Bone marrow (tissue), 2 donors: ENCODE measurements at places on chromosomes 7 and 10.

DNA sequence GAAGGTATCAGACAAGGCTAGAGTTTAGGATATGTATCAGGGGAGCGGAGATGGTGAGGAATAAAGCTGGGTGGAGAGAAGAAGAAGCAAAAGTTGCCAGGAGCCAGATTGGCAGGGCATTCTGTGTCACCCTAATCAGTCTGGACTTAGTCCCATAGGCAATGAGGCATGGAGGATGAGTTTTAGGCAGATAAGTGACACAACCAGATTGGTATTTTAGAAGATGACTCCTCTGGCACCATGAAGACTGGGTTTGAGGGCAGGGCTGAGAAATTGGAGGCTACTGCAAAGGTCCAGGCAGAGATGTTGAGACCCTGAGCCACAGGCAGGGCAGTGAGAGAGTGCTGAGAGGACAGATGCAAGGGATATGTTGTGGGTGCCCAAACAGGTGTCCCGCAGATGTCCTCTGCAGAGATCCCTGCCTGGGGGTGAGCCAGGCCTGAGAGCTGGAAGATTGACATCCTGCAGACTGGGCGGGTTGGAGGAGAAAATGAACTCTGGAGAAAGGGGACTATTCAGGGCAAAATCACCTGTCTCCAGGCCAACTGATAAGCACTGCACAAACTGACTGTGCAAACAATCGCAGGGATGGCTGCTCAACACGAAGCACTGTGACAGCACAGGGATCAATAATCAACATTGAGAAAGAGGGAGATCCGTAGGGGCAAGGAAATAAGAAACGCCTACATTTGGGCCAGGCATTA is 11.9 kb upstream of the HABP2 start:
- DNase-seq: no peak

- DNase-seq: no peak
These were observed 142.7 kb upstream of the STEAP4 start for GRCh38 chr7:88449410-88449809.

DNA sequence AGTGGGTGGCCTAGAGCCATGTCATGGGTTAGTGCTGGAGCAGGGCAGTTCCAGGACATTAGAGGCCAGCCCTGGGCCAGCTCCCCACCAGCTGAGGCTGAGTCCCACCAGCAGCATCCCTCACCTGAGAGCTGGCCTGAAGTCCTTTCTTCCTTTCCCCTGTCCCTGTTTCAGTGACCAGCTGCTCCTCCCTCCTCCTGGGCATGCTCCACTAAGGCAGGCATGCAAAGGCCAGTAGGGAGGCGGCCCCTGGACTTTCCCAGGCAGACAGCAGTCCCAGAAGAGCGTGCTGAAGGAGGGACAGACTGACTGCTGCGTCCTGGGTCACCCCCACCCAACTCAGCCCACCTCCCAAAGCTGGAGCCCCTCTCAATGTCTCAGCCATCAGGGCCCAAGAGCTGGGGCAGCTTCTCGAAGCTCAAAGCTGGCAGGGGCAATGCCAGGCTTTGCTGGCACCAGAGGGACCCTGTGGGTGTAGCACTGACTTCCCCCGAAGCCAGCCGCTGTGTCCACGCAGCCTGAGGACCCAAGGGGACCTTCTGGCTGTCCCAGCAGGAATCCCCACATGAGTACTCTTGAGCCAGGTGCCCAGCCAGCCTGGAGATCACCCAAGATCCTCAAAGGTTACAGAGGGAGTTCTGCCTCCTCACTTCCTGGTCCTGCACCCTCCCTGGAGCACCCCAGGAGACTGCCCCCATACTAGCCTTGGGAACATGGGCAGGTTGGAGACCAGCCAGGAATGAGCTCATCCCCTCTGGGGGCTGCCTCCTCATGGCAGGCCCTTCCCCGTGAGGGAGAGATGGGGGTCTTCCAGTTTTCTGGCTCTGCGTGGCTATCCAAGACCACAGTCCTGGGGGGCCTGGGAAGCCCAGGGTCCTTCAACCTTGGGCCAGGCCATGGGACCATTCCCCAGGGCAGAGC is 35.2 kb upstream of the RET start:
- no peak for DNase-seq

DNA sequence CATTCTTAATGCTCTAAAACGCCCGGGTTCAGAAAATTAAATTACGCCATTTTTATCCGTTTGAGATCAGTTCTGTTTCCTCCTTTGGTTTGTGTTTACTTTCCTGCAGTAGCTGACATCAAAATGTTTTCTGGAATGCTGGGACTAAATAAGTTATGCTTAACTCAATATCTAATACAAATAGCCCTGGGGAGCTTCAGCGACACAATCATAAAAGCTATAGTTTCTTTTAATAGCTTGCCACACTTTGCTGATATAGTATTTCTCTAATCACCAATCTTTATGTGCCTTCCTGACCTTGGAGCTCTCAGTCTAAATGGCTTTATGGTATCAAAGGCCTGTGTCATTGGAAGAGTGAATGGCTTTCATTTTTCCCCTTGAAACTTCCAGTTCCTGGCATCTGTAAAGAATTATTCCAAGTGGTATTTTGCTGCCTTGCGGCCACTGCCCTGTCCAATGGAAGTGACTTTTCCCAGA is 202.7 kb downstream of the HDAC9 start:
- no peak for DNase-seq

DNA sequence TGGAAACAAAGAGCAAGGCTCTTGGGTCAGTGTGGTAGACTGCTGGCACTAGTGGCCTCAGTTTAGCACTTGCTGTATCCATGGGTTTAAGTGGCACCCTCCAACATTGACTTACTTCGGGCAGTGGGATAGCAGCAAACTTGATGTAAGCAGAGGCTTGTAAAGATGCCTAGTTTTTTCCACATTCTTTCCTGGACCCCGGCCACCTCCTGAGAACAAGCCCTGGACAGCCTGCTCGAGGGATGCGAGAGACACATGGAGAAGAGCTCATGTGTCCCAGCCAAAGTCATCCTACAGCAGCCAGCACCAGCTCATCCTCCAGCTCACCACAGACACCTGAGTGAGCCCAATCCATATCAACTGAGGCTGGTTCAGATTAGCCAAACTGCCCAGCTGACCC is 142.7 kb upstream of the PCBD1 start:
- no peak for DNase-seq

DNA sequence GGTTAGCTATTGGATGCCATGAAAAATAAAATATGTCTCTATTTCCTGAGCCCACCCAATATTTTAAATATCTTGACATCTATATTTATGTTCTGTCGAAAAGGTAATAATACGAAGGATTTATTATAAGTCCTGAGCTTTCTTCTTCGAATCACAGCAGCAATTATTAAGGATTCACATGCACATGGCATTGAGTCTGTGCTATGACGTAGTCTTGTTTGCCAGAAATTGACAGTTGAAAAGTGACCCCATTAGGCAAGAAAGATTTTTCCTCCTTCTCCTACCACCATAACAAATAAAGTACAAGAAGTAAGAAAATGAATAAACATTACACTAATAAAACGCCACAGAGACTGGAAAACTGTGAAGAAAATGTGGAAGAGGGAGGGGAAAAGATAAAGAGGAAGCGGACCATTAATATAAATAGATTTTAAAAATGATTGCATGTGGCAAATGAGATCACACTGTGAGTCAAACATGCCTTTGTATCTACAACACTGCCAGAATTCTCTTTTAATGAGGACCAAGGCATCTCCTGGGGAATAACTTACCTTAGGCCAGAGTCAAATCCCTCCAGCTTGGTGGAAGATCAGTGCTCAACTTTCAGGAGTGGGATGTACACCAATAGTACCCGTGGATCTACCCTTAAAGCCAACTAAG is 21.6 kb downstream of the FZD1 start:
- DNase-seq: no peak

DNA sequence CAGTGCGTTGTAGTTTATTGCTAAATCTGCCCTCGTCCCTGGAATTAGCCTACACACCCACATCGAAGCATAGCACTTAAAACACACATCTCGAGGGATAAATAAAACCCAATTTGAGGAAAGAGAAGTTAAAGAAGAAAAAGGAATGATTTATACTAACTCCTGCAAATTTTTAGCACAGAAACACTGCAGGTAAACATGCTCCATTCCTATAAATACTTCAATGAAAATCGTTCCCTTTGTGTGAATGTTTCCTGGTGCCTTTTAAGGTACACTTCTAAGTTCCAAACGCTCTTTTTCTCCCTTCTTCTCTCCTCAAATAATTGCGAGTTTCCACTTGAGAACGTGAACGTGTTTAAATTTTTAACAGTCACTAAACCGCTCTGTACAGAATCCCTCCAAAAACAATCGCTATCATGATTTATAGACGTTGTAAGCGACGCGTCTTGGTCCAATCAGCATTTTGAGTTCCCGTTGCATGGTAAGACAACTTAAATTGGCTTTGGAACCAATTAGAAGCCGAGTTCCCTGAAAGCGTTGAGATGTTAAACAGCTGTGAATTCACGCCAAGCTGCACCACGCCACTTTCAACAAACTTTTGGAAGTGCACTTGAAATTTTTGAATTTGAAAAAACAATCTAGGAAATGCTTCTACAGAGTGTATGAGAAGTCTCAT is 12.5 kb upstream of the EBLN1 start:
- peak; percentile 80 for DNase-seq

DNA sequence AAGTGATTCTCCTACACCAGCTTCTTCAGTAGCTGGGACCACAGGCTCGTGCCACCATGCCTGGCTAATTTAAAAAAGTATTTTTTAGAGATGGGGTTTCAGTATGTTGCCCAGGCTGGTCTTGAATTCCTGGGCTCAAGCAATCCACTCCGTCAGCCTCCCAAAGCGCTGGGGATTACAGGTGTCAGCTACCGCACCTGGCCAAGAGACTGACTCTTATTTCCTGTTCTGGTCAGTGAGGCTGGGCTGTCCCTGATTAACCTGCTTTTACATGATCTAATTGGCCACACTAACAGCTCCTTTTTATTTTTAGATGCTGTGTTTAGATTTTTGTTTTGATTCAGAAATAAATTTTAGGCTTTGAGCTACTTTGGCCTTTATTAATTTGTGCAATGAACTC is 203.9 kb downstream of the NXPH1 start:
- no peak for DNase-seq

GRCh38 chr7:17302575-17303142 is 4.2 kb downstream of the AHR start:
- no peak for DNase-seq

GRCh38 chr10:46223626-46224413 is 63.0 kb upstream of the ANTXRL start:
- no peak for DNase-seq

DNA sequence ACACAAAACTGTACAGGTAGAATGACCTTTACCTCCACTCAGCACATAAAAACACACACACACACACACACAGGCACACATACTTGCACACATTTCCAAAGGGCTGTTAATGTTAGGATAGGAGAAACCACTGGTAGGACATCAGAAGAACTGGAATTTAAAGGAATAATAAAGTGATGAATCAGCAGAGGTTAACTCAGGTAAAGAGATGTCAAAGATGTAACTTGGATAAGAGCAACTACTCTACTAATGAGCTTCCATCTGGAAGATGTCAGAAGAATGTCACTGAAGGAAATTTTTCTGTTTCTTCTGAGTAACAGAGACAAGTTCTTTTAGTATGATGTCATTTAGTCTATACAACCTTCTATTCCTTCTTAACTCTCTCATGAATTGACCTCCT is 26.4 kb upstream of the GPR37 start:
- no peak for DNase-seq

- DNase-seq: no peak
These were observed 119.0 kb downstream of the LMBR1 start for GRCh38 chr7:156773966-156774365.

DNA sequence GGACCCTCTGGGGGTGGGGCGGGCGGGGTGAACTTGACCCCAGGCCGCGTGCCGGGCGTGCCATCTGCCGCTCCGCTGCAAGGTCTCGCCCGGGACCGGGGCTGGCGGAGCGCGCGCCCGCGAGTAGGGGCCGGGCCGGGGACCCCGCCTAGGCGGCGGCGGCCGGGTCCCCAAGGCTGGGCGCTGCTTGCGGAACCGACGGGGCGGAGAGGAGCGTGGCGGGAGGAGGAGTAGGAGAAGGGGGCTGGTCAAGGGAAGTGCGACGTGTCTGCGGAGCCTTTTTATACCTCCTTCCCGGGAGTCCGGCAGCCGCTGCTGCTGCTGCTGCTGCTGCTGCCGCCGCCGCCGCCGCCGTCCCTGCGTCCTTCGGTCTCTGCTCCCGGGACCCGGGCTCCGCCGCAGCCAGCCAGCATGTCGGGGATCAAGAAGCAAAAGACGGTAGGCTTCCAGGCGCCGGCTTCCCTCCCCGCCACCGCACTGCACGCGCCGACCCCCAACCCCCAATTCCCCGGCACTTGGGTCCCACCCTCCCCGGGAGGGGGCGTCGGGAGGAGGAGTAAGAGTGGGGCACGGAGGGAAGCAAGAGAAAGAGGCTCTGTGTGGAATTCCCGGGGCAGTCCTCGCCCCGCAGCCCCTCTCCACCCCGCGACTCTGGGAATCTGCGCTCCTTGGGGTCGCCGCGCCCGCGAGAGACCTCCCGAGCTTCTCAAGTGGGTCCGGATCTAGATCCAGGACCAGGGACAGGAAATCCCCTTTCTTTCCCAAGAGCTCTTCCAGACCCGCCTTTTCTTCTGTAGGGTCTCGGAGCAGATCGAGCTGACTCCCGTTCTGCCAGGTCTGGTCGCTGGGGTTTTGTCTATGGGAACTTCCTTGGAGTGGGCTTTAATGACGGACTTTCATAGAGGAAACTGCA is at the start of gene PAPSS2:
TSS of gene PAPSS2 (plus strand) at position 308 of the 913 bp plus-strand sequence. CDS start at position 412, 104 bp downstream.
- DNase-seq: no peak

GRCh38 chr7:74254858-74255379 is 720 bp upstream of the RFC2 start:
- no peak for DNase-seq

- DNase-seq: no peak
These were observed 1.7 kb upstream of the NEURL1 start for GRCh38 chr10:103491729-103492364.

GRCh38 chr7:10815546-10815945 is 158.1 kb upstream of the PHF14 start:
- DNase-seq: no peak

DNA sequence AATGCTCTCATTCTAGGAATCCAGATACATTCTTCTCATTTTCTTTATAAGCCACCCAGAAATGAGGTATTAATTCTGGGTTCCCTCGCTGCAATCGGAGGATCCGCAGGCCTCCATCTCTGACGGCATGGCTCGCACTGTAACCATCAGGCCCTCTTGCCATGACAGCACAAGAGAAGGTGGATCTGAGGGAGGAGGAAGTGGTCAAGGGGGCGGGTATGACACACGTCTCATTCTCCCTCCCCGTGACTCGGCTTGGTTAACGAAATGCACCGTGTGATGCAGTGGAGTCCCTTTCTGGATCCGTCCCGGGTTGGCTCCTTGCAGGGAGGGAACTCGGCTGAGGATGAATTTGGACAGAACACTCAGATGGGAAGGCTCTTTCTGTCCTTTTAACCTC is 280.2 kb downstream of the TCERG1L start:
- no peak for DNase-seq

- no peak for DNase-seq
These were observed 29.9 kb downstream of the POLL start for GRCh38 chr10:101558204-101558603.
